NCI-H526 treated with DMSO at 0.1 percent for 48 hours (cell line): ENCODE measurements at places on chromosomes 13 and 19.
A peak's percentile ranks its signal among the peaks of the same experiment; 100 is the strongest.

- peak; percentile 17 for DNase-seq
Measured at GRCh38 chr19:43395561-43395960, 19.1 kb upstream of the TEX101 start.

- DNase-seq: no peak
Measured at GRCh38 chr19:41734585-41734984, 20.7 kb upstream of the CEACAM6 start.

DNA sequence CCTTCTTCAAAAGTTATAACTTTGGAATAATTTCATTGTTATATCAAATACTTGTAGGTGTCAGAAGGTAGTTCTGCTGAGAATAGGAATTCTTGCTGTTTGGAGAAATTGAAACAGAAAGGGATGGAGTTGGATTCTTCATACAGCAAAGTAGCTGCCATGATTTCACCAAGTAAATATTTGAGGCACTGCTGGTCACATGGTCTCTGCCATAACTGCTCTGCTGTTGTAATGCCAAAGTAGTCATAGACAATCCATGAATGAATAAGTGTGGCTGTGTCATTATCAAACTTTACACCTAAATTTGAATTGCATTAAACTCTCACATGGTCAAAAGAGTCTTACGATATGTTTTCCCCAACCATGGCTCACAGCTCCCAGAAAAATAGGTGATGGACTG is 308.6 kb downstream of the GPC6 start:
- no peak for DNase-seq

GRCh38 chr13:104473936-104474335 is 1407.7 kb upstream of the SLC10A2 start:
- DNase-seq: no peak

GRCh38 chr13:94711561-94712286 is 621 bp downstream of the SOX21 start:
- peak; percentile 51 for DNase-seq

DNA sequence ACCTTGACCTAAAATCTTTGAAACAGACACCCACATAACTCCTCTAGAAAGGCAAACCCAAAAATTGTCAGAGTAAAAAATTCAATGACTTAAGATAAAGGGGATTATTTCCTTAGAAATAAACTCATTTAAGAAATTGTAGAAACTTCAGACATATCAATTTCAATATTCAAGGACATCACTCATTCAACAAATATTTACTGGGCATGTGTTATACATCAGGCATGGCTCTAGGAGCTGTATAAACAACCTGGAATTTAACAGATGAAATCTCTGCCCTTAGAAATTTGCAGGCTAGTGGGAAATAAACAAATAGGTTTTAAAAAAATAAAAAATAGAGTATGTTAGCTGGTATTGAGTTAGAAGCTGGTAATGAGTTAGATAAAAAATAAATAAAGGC is 84.0 kb upstream of the LSM14A start:
- DNase-seq: no peak

GRCh38 chr13:104181526-104182231 is 1115.5 kb upstream of the SLC10A2 start:
- DNase-seq: no peak

- no peak for DNase-seq
Measured at GRCh38 chr13:41407380-41407779, 50.0 kb upstream of the RGCC start.

GRCh38 chr19:5814852-5815246 is 10.0 kb downstream of the NRTN start:
- DNase-seq: no peak

- DNase-seq: no peak
Measured at GRCh38 chr13:36029166-36029565, 102.0 kb downstream of the DCLK1 start.

- DNase-seq: peak; percentile 40
Measured at GRCh38 chr13:73717632-73718031, 416.6 kb downstream of the KLF12 start.

GRCh38 chr13:82797876-82798275 is 1084.4 kb downstream of the SLITRK1 start:
- no peak for DNase-seq

- no peak for DNase-seq
Measured at GRCh38 chr13:81563091-81563490, 1222.2 kb upstream of the SPRY2 start.

DNA sequence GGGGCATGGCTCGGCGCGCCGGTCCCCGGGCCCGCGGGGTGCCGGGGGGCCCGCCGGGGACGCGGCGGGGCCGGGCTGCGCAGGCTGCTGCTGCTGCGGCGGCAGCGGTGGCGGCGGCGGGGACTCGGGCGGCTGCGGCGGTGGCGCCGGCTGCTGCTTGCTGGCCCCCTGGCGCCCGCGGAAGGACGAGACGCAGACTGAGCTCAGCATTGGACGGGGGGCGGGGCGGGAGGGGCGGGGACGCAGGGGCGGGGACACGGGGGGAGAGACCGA is 368 bp downstream of the KCNC3 start:
- no peak for DNase-seq

- no peak for DNase-seq
Measured at GRCh38 chr13:113846636-113847318, 17.1 kb downstream of the GAS6 start.

- no peak for DNase-seq
Measured at GRCh38 chr19:39969681-39970424, 1.1 kb upstream of the PSMC4 start.

GRCh38 chr13:99380921-99381645 is 73.9 kb upstream of the GPR183 start:
- no peak for DNase-seq

DNA sequence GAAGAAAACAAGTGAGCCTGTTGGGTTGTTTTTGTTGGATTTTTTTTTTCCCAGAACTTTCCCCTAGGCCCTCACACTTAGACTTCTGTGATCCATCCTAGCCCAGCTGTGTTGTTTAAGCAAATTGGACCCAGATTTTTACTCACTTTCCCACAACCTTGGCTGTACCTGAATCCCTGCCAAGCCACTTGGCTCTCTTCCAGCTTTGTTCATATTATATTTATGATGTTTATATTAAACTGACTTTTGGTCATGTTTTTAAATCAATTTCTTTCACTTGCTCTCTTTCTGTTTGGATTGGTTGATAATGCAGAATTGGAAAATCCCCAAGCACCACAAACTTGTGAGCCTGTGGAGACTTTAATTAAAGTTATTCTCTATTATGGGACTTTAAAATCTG is 16.6 kb downstream of the OLFM4 start:
- DNase-seq: no peak

DNA sequence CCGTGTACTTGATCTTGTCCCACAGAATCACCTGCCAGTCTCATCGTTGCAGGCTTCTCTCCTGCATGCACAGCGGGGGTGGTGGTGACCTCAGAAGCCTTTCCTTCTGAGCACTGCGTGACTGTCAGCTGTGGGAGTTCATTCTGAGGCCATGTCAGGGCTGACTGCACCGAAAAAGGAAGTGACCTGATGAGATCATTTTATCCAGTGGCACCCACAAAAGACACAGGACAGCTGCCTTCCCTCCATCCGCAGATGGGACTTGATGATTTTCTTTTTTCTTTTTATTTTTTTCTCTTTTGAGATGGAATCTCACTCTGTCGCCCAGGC is 89.7 kb downstream of the RAB20 start:
- DNase-seq: no peak

GRCh38 chr19:3515891-3516422 is 9.8 kb downstream of the FZR1 start:
- DNase-seq: no peak

GRCh38 chr19:6216996-6217751 is 62.6 kb downstream of the MLLT1 start:
- DNase-seq: no peak

GRCh38 chr13:33235078-33235477 is 50.5 kb downstream of the STARD13 start:
- no peak for DNase-seq

DNA sequence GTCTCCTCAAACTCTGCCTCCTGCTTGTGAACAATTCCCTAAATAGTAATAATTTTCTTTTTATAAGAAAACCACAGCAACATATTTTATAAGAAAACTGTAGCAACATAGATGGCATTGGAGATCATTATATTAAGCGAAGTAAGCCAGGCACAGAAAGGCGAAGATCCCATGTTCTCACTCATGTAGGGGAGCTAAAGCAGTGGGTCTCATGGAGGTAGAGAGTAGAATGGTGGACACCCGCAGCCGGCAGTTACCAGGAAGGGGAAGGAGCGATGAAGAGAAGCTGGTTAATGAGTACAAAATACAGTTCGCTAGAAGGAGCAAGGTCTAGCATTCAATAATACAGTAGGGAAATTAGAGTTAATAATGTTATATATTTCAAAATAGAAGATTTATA is 42.9 kb downstream of the CRYL1 start:
- no peak for DNase-seq

DNA sequence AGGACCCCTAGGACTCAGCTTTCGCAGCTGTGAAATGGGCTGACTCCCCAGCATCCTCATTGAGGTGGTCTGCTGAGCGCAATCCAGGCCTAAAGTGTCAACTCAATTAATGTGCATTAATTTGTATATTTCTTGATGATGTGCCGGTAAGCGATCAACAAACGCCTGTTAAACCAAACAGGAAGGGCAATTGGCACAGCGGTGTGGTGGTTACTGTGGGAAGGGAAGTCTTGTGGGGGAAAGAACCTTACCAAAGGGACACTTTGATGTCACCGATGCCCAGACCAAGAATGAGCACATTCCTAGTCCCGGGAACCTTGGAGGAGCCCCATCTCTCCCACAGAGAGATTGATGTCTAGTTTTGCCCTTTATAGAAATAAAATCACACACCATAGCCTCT is 1.6 kb downstream of the JAK3 start:
- no peak for DNase-seq

DNA sequence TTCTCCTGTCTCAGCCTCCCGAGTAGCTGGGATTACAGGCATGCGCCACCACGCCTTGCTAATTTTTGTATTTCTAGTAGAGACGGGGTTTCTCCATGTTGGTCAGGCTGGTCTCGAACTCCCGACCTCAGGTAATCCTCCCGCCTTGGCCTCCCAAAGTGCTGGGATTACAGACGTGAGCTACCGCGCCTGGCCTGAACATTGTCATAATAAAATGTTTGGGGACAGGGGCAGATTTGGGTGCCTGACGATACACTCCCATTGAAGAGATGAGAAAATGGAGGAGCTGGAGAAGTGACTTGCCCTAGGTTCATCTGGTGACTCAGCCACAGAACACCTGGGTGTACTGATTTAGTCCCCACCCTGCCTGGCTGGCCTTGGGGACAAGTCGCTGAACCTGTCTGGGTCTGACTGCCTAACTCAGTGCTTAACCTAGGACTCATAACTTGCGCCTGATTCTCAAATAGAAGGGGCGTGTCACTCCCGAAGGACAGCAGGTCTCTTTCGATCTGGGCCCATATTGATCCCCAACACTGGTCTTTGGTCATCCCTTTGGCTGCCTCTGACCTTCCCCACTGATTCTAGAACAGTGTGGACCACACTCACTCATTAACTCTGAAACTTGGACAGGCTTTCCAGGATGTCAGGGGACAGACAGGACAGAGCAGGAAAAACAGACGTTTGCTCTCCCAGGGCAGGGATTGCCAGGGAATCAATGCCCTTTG is 7.6 kb upstream of the BICRA start:
- DNase-seq: no peak

DNA sequence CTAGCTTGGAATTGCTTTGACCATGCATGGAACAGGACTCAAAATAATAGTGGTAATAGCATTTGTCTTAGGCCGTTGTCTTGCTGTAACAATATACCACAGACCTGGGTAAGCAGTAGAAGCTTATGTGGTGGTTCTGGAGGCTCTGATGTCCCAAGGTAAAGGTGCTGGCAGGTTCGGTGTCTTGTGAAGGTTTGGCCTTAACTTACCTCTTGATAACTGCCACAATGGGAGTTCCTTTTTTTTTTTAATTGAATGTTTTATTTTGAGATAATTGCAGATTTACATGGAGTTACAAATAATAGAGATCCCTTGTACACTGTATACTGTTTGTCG is 5.8 kb downstream of the RPL21 start:
- DNase-seq: no peak
